ENCODE measurements at places on chromosomes 4 and X. TPM values are rescaled to one million over a fixed set of nuclear protein-coding genes. Genes with fewer than 3 reads are reported as not detected.

Gene TEX13C
- not detected for total RNA-seq

Gene RTL3
- total RNA-seq, result not detected

Gene GUCY1A1
- total RNA-seq, result 20.3 TPM

DNA sequence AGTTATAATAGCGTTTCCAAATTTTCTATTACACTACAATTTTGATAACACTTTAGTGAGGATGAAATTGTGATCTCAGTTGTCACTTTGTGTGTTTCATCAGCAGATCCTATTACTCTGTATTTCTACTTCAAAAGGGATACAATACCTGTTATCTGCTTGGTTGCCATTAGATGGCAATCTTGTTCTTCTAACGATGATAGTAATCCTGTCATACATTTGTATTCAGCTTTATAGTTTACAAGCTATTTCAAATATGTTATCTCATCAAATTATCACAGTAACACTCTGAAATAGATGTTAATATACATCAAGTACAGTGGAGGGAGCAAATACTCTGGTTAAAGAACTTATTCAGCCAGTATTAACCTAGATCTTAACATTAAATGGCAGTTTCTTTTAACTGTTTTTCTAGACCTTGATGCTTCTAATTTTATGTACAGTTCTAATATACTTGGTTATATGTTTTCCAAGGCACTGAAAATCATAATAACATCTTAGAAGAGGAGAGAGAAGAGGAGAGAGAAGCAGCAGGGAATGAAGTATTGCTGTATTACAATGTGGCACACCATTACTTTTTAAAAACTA, 292.0 kb downstream of the CCSER1 start:
- no peaks in the 10 kb centered on the region for H3K27me3 ChIP-seq
- no peak overlapping the region for H3K27ac ChIP-seq
- DNase-seq, result no peak
- H3K36me3 ChIP-seq, result no peaks in the 10 kb centered on the region
- no peaks in the 10 kb centered on the region for H3K4me1 ChIP-seq
- H3K4me3 ChIP-seq, result no peak overlapping the region

- H3K27ac ChIP-seq, result no peak overlapping the region
- H3K27me3 ChIP-seq, result no peaks in the 10 kb centered on the region
- no peaks in the 10 kb centered on the region for H3K36me3 ChIP-seq
- H3K4me1 ChIP-seq, result no peaks in the 10 kb centered on the region
Observed at GRCh38 chr4:8371596-8371995, 68.9 kb downstream of the ACOX3 start.

DNA sequence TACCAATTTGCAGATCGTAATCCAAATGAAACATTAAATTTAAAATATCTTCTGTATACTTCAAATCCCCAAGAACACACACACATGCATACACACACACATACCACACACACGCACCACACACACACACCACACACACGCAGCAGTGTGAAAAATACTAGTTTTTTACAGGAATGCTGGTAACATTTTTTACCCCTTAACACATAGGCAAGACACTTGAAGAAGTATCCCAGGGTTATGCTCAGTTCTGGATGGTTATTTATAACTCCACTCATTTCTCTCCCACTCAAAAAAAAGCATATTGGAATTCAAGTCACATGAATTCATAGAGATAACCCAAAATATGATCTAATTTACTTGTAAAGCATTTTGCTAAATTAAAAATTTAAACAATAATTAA, 325.5 kb upstream of the SLC7A11 start:
- H3K4me3 ChIP-seq, result no peak overlapping the region
- H3K27ac ChIP-seq, result no peak overlapping the region
- DNase-seq, result no peak
- no peaks in the 10 kb centered on the region for H3K4me1 ChIP-seq
